ENCODE measurements at places on chromosomes 11 and 22.

- peak; percentile 25 for DNase-seq
These were observed 84.1 kb downstream of the LARGE2 start for GRCh38 chr11:46006418-46007070.

GRCh38 chr11:9005087-9005486 lies 1.3 kb upstream of the NRIP3 start:
- DNase-seq = no peak

DNA sequence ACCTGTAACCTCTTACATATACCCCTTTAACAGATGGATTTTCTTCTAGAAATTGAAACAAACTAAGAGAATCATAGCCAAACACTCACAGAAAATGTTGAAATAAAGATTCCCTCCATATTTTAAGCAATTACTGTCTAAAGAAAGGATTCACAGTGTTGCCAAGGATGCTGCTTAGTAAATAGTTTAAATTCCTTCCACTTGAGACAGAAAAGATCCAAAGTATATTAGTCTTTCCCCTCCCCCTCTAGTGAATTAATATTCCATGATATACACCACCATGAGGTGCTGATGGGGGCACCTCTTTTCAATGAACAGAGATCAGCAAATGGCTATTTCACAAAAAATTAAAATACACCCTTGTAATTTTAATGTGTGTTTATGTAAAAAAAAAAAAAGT lies 186.8 kb downstream of the SOX6 start:
- DNase-seq = no peak

DNA sequence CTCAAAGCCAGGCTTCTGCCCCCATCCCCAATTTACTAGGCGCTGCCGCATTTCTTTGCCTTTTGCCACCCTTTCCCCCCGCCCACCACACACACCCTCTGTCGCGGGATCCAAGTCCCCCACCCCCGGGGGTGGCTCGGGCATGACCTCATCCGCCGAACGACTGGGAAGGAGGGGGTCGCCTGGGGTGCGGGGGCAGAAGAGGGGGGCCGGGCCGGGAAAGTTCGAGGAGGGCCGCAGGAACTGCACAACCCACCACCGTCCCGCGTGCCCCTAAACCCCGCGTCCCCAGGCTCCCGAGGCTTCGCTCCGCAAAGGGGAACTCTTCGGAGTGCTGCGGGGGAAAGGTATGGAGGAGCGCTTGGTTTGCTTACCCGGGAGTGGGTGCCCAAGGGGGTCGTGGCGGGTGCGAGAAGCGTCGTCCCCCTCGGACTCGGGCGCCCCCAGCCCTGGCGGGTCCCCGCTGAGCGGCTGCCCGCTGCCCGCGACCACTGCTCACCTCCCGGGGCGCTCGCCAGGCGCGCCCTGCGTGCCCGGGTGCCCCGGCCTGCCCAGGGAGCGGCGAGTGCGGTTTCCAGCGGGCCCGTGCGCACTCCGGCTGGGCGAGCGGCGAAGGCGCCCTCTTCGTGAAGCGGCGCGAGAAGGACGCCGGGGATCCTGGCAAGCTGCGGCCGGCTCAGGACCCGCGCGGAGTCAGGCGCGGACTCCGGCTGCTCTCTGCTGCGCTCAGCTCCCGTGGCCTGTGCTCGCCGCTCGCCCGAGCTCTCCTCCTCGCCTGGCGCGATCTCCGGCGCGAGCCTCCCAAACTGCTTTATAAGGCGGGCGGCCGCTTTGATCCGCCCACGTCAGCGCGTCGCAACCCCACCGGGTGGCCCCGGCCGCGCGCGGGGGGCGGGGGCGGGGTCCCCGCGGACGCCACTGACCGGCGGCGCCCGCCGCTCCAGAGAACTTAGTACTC lies 4.0 kb upstream of the WNT11 start:
- DNase-seq = peak; percentile 36

GRCh38 chr22:21701384-21701971 lies 34.1 kb downstream of the YPEL1 start:
- DNase-seq = no peak

DNA sequence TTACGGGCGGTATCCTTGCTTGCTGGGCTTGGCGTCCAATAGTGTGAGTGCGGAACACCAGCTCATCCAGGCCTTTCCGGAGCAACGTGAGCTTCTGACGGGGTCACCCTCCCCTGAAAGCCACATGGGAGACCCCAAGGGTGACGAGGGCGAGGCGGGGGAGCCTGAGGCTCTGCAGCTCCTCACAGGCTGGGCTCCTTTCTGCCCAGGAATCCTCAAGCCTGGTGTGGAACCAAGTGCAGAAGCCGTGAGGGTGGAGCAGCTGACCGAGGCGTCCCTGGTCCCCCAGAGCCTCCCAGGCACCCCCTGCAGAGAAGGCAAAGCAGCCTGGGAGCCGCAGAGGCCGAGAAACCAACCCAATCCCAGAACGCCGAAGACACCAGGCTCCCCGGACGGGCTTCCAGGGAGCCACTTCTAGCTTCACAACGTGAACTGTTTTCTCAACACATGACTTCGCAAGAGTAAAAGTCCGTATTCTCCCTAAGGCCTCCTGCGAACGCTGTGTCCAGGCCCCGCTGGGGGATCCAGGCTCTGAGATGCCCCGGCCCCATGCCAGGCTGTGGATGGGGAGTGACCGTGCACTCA lies 530.3 kb downstream of the BRD1 start:
- DNase-seq = no peak

DNA sequence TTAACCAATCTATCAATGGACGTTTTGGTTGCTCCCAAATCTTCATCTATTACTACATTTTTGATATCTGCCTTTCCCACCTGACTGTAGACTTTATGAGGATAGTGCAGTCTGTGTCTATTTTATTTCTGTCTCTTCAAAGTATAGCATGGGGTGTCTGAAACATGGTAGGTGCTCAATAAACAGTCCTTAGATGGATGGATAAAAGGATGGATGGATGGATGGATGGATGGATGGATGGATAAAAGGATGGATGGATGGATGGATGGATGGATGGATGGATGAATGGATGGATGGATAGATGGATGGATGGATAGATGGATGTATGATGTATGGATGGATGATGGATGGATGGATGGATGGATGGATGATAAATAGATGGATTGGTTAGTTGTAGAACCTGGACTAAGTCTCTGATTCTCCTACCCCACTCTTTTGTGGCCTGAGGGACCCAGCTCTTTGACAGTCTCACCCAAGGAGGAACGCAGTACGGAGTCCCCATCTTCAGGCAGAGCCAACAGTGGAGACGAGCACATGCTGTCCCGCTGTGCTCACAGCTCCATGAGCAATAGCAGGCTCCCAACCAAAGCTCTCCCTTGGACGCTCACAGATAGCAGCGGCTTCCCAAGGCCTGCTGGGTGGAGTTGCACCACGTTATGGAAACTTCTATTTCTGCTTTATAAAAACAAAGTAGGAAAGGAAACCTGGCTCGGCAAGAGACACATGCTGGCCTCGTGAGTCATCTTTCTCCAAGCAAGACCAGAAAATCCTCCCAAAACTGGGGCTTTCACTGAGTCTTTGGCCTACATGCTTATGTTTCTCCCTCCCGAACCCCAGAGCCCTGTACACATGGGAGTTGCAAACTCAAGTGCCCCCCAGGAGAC lies 448.0 kb downstream of the MIAT start:
- no peak for DNase-seq

- DNase-seq = no peak
These were observed 698 bp upstream of the ANAPC15 start for GRCh38 chr11:72112978-72113808.

GRCh38 chr11:82012276-82012675 lies 721.4 kb downstream of the FAM181B start:
- DNase-seq = no peak

DNA sequence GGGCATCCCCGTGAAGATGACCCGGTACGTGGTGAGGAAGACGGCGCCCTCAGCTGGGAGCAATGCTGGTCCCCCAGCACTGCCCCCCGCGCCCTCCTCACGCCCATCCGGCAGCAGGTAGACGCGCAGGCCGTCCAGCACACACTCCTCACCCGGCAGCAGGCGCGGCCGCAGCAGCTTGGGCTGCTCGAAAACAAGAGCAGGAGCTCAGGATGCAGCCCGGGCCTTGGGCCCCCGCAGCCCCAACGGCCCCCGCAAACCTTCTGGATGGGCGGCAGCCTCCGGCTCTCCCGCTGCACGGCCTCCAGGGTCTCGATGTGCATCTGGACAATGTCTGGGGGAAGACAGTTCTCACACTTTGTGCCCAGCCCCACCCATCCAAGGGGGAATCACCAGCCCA lies 13.3 kb downstream of the SBF1 start:
- DNase-seq = no peak

- DNase-seq = no peak
These were observed 5.0 kb upstream of the NTM start for GRCh38 chr11:131365329-131365930.

- DNase-seq = no peak
These were observed 540.3 kb downstream of the ETS1 start for GRCh38 chr11:128047026-128047425.

DNA sequence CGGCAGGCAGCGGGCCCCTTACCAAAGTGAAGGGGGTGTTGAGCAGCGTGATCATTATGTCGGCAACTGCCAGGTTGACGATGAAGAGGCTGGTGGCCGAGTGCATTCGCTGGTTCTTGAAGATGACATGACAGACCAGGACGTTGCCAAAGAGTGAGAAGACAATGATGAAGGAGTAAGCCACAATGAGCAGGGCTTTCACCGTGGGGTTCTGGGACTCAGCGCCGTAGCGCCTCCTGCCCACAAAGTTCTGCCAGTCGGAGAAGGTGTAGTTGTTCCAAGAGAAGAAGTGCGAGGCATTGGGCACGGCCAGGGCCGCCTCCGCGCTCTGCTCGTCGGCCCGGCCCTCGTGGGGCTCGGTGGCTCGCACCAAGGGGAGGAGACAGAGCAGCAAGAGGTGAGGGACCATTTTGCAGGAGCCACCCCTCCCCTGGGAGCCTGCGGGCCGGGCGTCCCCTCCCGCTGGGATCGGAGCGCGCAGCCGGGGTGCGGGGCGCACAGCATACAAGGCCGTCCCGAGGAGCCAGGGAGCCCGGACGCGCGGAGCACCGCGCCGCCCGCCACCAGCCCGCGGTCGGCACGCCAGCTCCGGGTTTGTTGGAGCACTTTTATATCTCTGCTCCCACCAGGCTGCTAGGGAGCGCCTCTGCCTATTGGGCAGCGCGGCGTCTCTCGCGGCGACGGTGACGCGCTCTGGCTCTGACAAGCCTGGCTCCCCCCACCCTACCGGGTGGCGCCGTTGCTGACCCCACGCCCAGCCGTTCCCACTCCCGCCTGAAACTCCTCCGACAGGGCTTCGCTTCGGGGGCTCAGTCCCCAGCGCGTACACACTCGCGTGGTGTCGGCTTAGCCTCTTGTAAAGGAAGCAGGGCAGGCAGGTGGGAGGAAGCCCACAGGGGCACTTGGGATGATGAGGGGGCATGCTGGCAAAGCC lies at the start of gene GPR83:
GPR83 (minus strand) TSS at position 581 of the 934 bp plus-strand sequence; CDS start at position 409, 172 bp downstream.
- DNase-seq = no peak

DNA sequence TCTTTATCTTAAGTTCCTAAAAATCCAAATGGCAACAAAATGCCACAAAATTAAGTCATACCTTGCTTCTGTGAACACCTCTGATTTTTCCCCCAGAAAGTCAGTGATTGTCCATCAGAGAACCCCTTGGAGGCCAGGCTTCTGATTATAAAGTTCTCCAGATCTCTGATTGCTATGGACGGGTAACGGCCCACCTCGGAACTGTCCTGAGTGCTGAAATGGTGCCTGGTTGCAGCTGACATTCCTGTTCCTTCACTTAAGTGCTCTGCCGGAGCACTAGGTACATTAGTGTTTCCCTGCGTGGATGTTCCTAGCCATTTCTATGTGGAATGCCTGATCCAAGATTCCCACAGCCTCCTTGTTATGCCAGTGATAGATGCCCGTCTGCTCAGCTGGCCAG lies 85.0 kb downstream of the CHST1 start:
- DNase-seq = no peak

- no peak for DNase-seq
These were observed 38.1 kb downstream of the CAPN1 start for GRCh38 chr11:65219930-65220213.

- DNase-seq = no peak
These were observed 20.8 kb downstream of the CRKL start for GRCh38 chr22:20937794-20938671.

- no peak for DNase-seq
These were observed 6.5 kb downstream of the ZFTA start for GRCh38 chr11:63761931-63762653.

DNA sequence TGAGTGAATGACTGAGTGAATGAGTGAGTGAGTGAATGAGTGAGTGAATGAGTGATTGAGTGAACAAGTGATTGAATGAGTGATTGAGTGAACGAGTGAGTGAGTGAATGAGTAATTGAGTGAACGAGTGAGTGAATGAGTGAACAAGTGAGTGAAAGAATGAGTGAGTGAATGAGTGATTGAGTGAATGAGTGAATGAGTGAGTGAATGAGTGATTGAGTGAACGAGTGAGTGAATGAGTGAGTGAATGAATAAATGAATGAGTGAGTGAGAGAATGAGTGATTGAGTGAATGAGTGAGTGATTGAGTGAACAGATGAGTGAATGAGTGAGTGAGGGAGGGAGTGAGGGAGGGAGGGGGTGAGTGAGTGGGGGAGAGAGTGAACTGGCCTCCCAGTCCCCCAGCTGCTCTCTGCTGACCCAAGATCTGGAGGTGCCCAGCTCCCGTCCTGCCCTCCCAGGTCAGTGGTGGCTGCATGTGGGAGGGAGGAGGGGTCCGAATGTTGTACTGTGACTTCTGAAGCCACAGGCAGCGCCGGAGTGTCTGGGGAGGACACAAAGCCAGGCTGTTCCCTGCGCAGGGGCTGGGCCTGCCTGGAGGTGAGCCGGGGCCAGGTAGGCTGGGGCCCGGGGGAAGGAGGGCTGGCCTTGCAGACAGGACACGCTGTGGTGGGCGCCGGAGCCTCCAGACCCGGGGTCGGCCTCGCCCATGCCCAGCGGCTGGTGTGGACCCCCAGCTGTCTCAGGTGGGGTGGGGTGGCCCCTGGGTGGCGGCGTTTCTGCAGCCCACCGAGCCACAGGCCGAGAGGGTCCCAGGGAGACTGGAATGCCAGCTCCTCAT lies 17.8 kb upstream of the PIM3 start:
- DNase-seq = no peak

GRCh38 chr22:19431649-19432132 lies at the start of gene HIRA:
Gene HIRA, minus strand, starts transcription at chr22:19431733. Its CDS starts 257 bp downstream, at chr22:19431476.
- peak; percentile 86 for DNase-seq

GRCh38 chr22:50526834-50527801 lies 1.7 kb upstream of the SCO2 start:
- peak; percentile 43 for DNase-seq

- DNase-seq = no peak
These were observed 12.6 kb downstream of the SERPIND1 start for GRCh38 chr22:20786536-20786979.

DNA sequence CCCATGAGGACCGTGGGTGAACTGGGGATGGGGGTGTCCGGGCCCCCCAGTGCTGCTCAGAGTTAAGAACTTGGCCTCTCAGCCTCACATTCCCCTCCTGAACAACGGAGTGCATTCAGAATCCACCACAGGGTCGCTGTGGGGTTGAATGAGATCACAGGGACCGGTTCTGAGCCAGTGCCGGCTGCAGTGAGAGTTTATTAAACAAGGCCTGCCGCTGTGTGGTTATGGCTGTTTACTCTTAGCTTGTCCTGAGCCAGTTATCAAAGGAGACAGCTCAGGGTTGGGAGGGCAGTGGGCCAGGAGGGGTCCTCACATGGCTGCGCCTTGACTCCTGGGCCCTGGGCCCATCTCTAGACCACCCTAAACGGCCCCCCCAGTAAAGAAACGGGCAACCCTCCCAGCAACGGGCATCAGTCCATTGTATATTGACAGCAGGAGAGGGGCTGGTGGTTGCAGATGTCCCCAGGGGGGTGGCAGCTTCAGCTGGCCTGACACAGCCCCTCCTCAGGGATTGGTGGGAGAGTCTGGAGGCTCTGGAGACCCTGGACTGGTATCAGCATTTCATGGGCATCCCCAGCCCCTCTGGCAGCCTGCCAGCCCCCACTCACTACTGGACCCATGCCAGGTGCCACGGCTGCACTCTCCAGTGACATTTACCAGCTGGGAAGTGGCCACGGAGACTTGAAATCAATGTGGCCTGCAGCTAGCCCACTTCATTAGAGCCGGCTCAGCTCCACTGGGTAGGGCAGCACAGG lies 15.1 kb upstream of the CABP7 start:
- DNase-seq = no peak

Data from activated CD4-positive, alpha-beta T cell treated with anti-CD3 and anti-CD28 coated beads for 4 hours (primary cell).